ENCODE measurements at places on chromosomes 5 and 9.

- DNase-seq = peak; percentile 30
These were observed 30.2 kb upstream of the CCNG1 start for GRCh38 chr5:163407034-163407655.

- no peak for DNase-seq
These were observed 21.2 kb downstream of the COL15A1 start for GRCh38 chr9:98964911-98965336.

GRCh38 chr5:66727630-66728029, 131.4 kb downstream of the MAST4 start:
- DNase-seq = no peak

GRCh38 chr5:147863454-147864158, 14.9 kb upstream of the SCGB3A2 start:
- no peak for DNase-seq

- DNase-seq = no peak
These were observed 17.6 kb upstream of the UNC5A start for GRCh38 chr5:176792655-176793342.
